Substantia nigra (tissue), 51 donors: ENCODE measurements at places on chromosomes 1 and 21.
A peak's percentile ranks its signal among the peaks of the same experiment; 100 is the strongest.

DNA sequence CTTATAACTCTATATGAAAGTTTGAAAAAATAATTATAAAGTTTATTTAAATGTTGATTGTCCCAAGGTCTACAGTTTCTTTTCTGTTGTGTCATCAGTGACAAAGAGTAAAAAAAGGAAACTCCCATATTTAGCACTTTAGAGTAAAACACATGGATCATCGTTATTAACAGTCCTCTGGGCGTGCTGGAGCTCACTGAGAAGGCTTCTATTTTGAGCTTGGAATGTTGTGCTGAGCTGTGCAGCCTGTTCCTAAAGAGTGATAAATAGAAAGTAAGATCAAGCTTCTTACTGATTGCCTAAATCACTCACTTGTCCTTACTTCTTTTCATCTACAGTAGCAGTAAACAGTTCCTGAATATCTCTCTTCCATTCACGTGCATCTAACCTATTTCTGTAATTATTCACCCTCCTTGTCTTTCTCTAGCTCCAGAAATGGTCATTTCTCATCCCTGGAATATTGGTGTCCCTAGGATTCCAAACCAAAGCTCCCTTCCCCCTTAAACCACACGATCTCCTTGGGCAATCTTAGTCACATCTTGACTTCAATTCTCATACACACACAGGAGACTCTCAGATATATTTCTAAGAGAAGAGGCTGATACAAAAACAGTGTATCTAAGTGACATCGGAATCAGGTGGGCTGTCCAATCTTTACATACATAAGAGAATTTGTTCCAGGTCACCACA lies 11.9 kb downstream of the GBP5 start:
- DNase-seq: no peak

- no peak for DNase-seq
Measured at GRCh38 chr1:87638636-87639035, 310.0 kb downstream of the LMO4 start.

DNA sequence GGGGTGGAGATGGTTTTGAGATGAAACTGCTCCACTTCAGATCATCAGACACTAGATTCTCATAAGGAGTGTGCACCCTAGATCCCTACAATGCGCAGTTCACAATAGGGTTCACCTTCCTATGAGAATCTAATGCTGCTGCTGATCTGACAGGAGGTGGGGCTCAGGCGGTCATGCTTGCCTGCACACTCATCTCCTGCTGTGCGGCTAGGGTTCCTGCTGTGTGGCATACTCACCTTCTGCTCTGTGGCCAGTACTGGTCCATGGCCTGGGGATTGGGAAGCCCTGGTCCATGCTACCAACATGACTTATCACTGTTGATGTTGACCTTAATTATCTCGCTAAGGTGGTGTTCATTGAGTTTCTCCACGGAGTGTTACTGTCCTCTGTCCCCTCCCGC lies 144.5 kb downstream of the NAV1 start:
- no peak for DNase-seq

- no peak for DNase-seq
Measured at GRCh38 chr1:200353232-200353631, 56.6 kb downstream of the ZNF281 start.

- no peak for DNase-seq
Measured at GRCh38 chr1:169879034-169879840, 14.5 kb downstream of the SCYL3 start.

GRCh38 chr1:201859424-201859823 lies 29.3 kb upstream of the SHISA4 start:
- no peak for DNase-seq

DNA sequence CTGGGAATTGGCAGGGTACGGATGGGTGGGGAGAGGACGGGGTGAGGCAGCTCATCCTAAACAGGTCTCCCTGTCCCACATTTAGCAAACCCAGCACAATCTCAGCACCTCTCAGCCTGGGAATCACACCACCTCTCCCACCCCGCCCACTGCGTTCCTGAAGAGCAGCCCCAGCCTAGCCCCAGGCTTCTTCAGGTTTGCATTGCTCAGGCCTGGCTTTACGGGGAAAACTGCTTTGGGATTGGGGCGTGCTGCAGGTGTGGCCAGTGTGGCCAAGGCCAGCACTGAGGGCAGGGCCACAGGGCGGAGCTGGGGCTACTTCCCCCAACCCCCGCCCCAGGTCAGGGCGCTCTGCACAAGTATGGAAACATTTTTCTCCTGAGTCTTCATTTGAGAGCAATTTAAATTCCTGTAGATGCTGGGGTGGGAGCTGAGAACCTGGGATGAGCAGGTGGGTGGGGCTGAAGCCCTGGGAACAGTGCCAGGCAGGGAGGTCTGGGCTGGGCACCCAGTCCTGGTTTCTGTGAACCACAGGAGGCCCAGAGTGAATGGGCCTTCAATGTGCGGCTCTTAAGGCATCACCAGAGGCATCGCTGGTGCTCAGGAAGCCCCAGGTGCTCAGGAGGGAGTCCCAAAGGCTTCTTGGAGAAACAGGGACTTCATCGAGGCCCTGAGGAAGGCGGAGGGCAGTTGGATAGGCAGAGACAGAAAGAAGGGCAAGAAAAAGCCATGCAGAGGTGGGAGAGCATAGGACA lies 24.1 kb downstream of the TNNT2 start:
- no peak for DNase-seq

- DNase-seq: peak; percentile 24
Measured at GRCh38 chr1:19918057-19918456, 5.4 kb downstream of the PLA2G2E start.

GRCh38 chr1:224411766-224412165 lies 22.8 kb downstream of the WDR26 start:
- no peak for DNase-seq

DNA sequence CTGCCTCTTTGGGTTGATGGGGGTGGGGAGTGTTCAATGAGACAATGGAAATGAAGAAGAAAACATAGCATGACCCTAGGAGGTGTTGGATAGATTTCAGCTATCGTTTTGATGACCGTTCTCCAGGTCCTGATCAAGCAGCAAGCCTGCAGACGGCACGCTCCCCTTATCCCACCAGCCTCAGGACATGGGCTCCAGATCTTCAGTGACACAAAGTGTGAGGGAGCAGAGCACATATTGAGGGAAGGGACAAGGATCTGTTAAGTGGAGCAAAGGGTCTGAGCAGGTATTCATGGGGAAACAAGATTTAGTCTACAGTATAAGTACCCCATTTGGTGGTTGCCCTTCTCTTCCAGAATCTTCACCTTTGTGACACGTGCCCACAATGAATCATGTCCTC lies 4.7 kb downstream of the SPRR5 start:
- DNase-seq: no peak

- peak; percentile 89 for DNase-seq
Measured at GRCh38 chr1:160101037-160101716, 2.8 kb upstream of the IGSF8 start.

GRCh38 chr1:200035397-200035955 lies 8.0 kb downstream of the NR5A2 start:
- no peak for DNase-seq

- DNase-seq: no peak
Measured at GRCh38 chr1:208031932-208032320, 121.0 kb upstream of the CD34 start.

DNA sequence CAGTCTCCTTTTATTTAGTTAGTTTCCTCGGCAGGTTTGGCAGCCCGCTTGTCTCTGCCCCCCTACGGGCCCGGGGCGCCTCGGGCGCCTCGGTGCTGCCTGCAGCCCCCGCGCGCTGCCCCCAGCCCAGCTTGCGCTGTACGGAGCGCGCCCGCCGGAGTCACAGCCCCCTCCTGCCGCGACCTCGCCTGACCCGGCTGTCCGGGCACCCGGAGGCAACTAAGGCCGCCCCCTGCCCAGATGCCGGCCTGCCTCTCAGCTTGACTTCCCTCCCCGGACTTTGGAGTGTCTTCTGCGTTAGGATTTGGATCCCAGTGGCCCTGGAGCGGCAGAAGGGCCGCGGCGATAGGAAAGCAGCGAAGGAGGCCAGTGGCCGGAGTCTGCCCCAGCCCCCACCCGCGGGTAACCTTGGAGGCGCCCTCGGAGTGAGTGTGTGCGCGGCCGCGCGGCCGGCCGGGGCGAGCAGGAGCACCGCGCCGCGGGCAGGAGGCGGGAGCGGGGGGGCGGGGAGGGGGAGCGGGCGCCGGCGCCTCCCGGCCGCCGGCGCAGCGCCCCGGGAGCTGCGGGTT lies 7.6 kb downstream of the CDKN2C start:
- DNase-seq: peak; percentile 73

GRCh38 chr1:36778740-36779139 lies 255.6 kb downstream of the GRIK3 start:
- no peak for DNase-seq

DNA sequence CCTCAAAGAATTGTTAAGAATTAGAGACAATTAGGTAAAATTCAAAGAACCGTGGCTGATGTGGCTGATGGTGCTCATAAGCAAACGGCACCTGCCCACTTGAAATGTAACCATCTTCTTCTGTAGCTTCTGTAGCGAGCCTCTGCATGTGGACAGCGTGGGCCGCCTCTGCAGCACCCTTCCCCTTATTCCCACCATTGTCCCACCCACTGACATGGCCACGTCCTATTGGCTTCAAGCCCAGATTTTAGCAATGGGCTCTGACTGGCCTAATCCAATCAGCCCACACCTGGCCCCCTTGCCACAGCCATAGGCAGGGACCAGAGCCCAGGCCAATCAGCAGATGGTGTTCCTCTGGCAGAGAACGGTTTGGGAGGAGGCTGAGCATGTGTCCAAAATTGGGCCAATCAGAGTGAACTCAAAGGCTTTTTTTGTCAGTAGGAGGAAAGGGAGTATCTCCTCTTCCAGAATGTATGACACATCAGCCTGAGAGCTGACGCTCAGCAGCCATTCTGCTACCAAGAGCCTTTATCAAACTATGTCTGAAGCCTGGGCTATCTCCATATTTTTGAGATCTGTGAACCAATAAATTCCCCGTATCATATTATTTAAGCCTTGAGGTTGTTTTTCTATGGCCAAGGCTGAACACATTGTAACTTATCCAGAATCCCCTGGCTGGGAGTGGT lies 518.5 kb downstream of the SMYD3 start:
- DNase-seq: no peak

- DNase-seq: no peak
Measured at GRCh38 chr1:205604825-205605505, 26.8 kb downstream of the ELK4 start.

DNA sequence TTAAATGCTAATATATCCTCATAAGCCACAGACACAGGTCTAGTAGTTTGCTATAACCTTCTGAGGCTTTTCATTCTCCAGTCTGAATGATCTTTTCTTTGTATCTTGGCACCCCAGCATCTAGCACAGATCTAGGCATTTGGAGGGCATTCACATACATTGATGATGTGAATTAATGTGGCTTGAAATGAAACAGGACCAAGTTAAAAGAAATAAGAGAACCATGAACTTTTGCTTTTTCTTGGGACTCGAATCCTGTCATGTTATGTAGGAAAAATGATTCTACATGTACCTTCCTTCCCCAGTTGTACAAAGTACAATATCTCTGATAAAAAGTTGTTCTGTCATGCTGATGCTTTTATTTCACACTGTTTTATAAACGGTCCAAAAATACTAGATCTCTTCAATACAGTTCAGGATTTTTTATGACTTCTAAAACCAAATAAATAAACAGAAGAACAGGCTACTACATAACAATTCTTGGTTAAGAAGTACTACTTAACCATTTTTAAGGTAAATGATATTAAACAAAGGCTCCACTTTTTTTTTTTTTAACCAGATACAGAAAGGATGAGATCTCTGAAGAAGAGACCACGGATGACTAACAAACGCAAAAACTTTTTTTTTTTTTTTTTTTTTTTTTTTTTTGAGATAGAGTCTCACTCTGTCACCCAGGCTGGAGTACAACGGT lies 3.0 kb downstream of the SORT1 start:
- no peak for DNase-seq

GRCh38 chr1:169601096-169601881 lies 15.0 kb upstream of the F5 start:
- DNase-seq: no peak

- DNase-seq: peak; percentile 92
Measured at GRCh38 chr1:50959913-50960844, at the start of gene FAF1. TSS of gene FAF1 (minus strand) at chr1:50960267. CDS start at chr1:50959811, 456 bp downstream.

DNA sequence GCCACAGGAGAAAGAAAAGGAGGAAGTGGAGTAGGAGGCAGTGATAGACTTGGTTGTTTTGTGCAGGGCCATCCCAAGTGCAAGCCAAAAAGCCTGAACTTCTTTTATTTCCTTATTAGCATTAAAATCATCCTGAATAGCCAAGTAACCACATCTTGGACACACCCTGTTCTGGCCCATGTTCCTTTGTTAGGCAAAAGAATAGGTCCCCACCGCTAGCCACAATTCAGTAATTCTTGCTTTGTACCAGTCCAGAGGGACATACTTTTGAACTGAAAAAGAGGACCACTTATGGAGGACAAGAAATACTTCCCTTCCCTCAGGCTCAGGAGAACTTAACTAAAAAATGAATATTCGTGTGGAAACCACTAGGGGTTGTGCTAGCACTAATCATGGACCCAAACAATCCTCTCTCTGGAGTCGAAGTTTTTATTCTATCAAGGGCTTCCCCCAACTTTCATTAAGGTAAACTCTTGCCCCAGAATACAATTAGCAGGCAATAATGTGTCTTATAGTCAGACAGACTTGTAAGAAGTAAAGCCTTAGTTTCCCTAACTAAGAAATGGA lies 19.4 kb downstream of the TNFSF4 start:
- DNase-seq: no peak

- no peak for DNase-seq
Measured at GRCh38 chr1:178752891-178753290, 27.8 kb downstream of the RALGPS2 start.

GRCh38 chr1:56416495-56416894 lies 162.9 kb downstream of the PLPP3 start:
- no peak for DNase-seq
